HCT116 (cell line): ENCODE measurements at places on chromosomes 11 and 22.
A peak's percentile ranks its signal among the peaks of the same experiment; 100 is the strongest.

- peaks cover 6% of the 10 kb centered on the region for H3K4me1 ChIP-seq
- peak; percentile 8 for DNase-seq
- H3K36me3 ChIP-seq = no peaks in the 10 kb centered on the region
- H3K4me3 ChIP-seq = no peak overlapping the region
- H3K27ac ChIP-seq = peak overlapping the region; percentile 6; the same call in 1 of the 2 replicates
Observed at GRCh38 chr11:108929241-108929640, 264.4 kb downstream of the DDX10 start.

DNA sequence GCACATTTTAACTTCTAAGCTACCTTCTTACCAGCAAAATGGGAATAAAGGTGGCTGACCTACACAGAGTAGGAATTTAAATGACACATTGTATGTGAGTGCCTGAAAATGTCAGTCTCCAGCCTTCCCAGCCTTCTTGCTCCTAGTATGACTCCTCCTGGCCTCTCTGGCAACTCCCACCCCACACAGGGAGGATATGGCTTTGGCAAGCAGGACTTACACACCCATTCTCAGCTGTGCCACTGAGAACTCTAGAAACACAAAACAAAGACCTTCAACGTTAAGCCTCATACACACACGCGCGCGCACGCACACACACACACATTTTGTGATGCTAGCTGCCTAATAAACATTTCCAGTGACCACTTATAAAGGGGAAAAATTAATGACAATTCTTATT lies 65.8 kb downstream of the PACSIN2 start:
- no peak overlapping the region for H3K4me3 ChIP-seq
- no peaks in the 10 kb centered on the region for H3K27me3 ChIP-seq
- 0 out of 2 replicates have a peak overlapping the region, but pooled peaks have one; percentile 1 for H3K27ac ChIP-seq
- no peak for DNase-seq
- H3K4me1 ChIP-seq = peaks cover 55% of the 10 kb centered on the region

- no peak overlapping the region for H3K4me3 ChIP-seq
- no peaks in the 10 kb centered on the region for H3K4me1 ChIP-seq
- DNase-seq = no peak
Observed at GRCh38 chr11:64409278-64409677, 50.3 kb downstream of the RPS6KA4 start.

- DNase-seq = no peak
- no peaks in the 10 kb centered on the region for H3K36me3 ChIP-seq
- H3K4me3 ChIP-seq = no peak overlapping the region
- no peaks in the 10 kb centered on the region for H3K27me3 ChIP-seq
- H3K27ac ChIP-seq = no peak overlapping the region
Observed at GRCh38 chr11:19698493-19699292, 13.9 kb upstream of the NAV2 start.

GRCh38 chr11:9130297-9130696 lies 38.9 kb upstream of the SCUBE2 start:
- H3K27me3 ChIP-seq = no peaks in the 10 kb centered on the region
- H3K4me1 ChIP-seq = no peaks in the 10 kb centered on the region
- no peak for DNase-seq
- H3K27ac ChIP-seq = no peak overlapping the region
- no peaks in the 10 kb centered on the region for H3K36me3 ChIP-seq
- H3K4me3 ChIP-seq = no peak overlapping the region

- no peaks in the 10 kb centered on the region for H3K4me1 ChIP-seq
- H3K27ac ChIP-seq = no peak overlapping the region
- H3K27me3 ChIP-seq = no peaks in the 10 kb centered on the region
- peaks cover 5% of the 10 kb centered on the region; the same call in 1 of the 2 replicates for H3K36me3 ChIP-seq
Observed at GRCh38 chr11:932435-932834, 6.8 kb downstream of the AP2A2 start.

DNA sequence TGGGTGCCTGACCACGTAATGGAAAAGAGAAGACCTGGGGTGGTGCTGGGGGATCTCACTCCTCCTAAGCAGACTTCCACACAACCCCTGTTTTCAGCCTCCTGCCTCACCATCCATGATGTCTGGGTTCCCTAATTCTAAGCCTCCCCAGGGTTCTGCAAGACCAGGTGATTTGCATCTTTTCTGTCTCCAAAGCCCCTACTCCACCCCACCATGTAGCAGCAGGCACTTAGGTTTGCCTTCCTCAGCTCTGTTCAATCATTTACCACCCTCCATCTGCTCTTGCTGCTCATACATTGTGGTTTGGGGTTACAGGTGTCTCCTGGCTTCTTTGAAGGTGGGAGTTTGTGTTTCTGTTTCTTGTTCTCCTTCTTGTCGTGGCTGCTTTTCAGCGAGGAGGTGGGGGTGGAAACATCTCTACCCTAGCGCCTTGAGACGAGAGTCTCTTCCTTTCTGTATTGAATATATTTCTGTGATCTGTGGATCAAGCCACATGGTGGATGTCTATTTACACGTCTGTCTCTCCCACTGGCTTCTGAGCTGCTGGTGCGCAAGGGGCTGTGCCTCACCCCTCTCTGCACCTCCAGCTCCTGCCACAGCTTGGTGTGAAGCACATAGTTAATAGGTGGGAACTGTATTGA lies 6.6 kb upstream of the SSTR3 start:
- no peak for DNase-seq
- no peaks in the 10 kb centered on the region for H3K36me3 ChIP-seq
- H3K27me3 ChIP-seq = no peaks in the 10 kb centered on the region
- H3K27ac ChIP-seq = no peak overlapping the region
- no peak overlapping the region for H3K4me3 ChIP-seq

DNA sequence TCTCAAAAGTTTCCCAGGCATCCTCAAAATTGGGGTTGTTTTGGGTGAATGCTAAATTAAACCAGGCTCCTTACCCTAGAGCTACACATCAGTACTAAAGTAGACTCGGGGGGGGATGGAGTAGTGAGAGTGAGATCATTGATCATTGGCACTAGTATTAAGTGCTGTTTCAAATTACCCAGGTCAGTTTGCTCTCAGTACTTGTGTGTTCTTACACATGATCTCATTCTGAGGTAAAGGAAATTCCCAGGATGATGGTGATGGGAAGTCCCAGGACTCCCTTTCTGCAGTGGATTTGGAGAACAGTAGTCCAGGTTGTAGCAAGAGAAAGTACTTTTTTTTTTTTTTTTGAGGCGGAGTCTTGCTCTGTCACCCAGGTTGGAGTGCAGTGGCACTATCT lies 12.5 kb downstream of the RBM4 start:
- H3K27ac ChIP-seq = no peak overlapping the region
- H3K27me3 ChIP-seq = no peaks in the 10 kb centered on the region
- H3K36me3 ChIP-seq = peaks cover 48% of the 10 kb centered on the region
- DNase-seq = no peak
- no peaks in the 10 kb centered on the region for H3K4me1 ChIP-seq

GRCh38 chr11:64226507-64227051 lies 505 bp downstream of the NUDT22 start:
- peaks cover 44% of the 10 kb centered on the region for H3K4me1 ChIP-seq
- H3K4me3 ChIP-seq = peak overlapping the region; percentile 90
- H3K27me3 ChIP-seq = no peaks in the 10 kb centered on the region
- DNase-seq = no peak
- peak overlapping the region; percentile 95 for H3K27ac ChIP-seq

DNA sequence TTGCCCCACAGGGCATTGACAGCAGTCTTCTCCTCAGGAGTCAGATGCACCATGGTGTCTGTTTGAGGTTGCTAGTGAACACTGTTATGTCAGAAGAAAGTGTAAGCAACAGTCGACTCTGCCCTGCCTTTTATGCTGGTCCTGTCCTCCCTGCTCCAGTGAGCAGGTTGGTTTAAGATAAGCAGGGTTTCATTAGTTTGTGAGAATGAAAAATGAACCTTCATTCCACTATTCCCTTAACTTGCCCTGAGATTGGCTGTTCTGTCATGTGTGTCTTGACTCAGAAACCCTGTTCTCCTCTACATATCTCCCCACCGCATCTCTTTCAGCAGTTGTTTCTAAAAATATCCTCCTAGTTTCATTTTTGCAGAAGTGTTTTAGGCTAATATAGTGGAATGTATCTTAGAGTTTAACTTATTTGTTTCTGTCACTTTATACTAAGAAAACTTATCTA lies at the start of gene HBD:
Gene HBD (minus strand): TSS at position 103 of the 454 bp plus-strand sequence. CDS start 50 bp downstream, at position 53.
- no peaks in the 10 kb centered on the region for H3K36me3 ChIP-seq
- peaks cover 35% of the 10 kb centered on the region for H3K27me3 ChIP-seq
- DNase-seq = no peak
- no peak within 1 kb of the TSS for H3K27ac ChIP-seq

- no peak overlapping the region for H3K4me3 ChIP-seq
- no peak for DNase-seq
- 0 out of 2 replicates have a peak, but pooled peaks cover 12% of the 10 kb centered on the region for H3K36me3 ChIP-seq
- H3K27me3 ChIP-seq = no peaks in the 10 kb centered on the region
- H3K4me1 ChIP-seq = peaks cover 11% of the 10 kb centered on the region
- H3K27ac ChIP-seq = no peak overlapping the region
Observed at GRCh38 chr11:71502871-71503435, 24.1 kb upstream of the KRTAP5-7 start.

DNA sequence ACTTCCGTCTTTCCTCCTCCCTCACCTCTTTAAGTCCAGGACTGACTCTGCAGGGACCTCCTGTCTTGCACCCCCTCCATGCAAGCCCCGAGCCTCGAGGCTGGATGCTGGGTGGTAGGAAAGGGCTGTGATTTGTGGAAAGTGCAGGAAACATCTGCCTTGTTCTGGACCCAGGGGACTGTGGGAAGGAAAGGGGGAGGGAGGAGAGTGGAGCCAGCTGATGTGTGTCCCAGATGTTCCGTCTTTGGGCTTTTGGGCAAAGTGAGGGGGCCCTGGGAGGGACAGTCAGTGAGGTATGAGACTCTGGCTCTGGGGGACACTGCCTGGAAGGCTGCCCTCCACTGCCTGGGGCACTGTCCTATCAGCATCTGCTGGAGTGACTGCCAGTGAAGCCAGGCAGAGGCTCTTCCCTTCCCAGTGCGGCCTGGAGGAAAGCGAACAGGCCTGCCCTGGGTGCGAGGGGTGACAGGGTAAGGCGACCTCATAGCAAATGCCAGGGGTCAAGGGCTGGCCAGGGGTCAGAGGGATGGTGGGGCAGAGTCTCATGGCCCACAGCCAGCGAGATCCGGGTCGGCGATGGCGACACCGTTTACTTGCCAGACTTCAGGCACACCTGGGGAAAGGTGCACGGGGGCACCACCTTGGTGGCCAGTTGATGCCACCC lies 1.7 kb downstream of the MRGPRD start:
- H3K4me3 ChIP-seq = no peak overlapping the region
- DNase-seq = no peak
- no peaks in the 10 kb centered on the region for H3K36me3 ChIP-seq
- no peaks in the 10 kb centered on the region for H3K27me3 ChIP-seq

- peak overlapping the region; percentile 11; the same call in 1 of the 2 replicates for H3K4me3 ChIP-seq
- H3K4me1 ChIP-seq = peaks cover 24% of the 10 kb centered on the region; the same call in 1 of the 2 replicates
- H3K27me3 ChIP-seq = peaks cover 10% of the 10 kb centered on the region; the same call in 1 of the 2 replicates
- peak; percentile 37 for DNase-seq
Observed at GRCh38 chr22:36870250-36870649, 9.4 kb downstream of the NCF4 start.

GRCh38 chr11:117200813-117201657 lies 1.9 kb downstream of the TAGLN start:
- peaks cover 7% of the 10 kb centered on the region; the same call in 1 of the 2 replicates for H3K36me3 ChIP-seq
- no peak overlapping the region for H3K4me3 ChIP-seq
- H3K27ac ChIP-seq = no peak overlapping the region
- H3K4me1 ChIP-seq = peaks cover 26% of the 10 kb centered on the region

DNA sequence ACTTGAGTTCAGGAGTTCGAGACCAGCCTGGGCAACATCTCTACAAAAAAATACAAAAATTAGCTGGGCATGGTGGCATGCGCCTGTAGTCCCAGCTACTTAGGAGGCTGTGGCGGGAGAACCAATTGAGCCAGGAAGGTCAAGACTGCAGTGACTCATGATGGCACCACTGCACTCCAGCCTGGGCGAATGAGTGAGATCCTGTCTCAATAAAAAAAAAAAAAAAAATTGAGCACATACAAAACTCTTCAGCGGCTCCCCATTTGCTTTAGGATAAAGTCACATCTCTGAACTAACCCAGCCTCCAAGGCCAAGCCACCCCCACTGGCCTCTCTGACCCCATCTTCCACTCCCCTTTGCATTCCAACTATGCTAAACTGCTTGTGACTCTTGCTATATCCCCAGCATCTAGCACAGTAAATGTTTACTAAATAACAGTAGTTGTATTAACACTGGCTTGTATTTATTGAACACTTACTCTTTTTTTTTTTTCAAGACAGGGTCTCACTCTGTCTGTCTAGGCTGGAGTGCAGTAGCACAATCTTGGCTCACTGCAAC lies 28.9 kb downstream of the CREB3L1 start:
- no peaks in the 10 kb centered on the region for H3K27me3 ChIP-seq
- H3K36me3 ChIP-seq = no peaks in the 10 kb centered on the region
- H3K4me3 ChIP-seq = no peak overlapping the region
- no peak overlapping the region for H3K27ac ChIP-seq
- peaks cover 6% of the 10 kb centered on the region for H3K4me1 ChIP-seq
- DNase-seq = no peak

DNA sequence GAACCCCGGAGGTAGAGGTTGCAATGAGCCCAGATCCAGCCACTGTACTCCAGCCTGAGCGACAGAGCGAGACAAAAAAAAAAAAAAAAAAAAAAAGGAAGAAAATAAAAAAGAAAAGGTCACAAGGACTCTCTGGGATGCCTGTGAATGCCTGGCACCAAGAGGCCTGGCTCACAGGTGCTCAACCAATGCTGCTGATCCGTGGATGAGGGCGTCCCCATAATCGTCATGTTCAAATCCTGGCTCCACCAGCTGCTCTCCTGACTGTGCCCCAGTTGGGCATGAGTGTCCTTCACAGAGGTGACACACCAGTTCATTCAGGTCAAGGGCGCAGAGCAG lies 645 bp upstream of the GAS2L1 start:
- peaks cover 58% of the 10 kb centered on the region for H3K4me1 ChIP-seq
- H3K27ac ChIP-seq = peak overlapping the region; percentile 81
- no peak for DNase-seq

DNA sequence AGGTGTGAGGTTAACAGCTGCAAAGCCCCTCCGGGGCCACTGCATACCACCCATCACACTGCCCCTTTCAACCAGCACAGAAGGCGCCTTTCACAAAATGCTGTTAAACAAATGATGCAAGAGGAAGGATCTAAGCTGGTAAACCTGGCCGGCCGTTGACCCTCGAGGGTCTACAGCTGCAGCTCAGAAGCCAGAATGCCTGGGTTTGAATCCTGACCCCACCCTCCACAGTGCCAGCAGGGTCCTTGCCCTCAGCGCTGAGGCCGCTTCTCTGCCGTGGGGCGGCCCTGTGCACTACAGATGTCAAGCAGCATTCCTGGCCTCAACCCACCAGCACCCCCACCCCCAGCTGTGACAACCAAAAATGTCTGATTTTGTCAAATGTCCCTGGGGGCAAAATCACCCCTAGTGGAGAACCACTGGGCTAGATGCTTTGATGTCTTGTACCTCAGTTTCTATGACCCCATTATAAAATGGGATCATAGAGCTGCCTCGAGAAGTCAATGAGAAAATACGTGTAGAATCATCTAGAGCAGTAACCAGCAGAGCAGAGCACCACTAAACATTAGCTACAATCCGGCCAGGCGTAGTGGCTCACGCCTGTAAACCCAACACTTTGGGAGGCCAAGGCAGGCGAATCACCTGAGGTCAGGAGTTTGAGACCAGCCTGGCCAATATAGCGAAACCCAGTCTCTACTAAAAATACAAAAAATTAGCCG lies 77.9 kb downstream of the CELSR1 start:
- no peak overlapping the region for H3K27ac ChIP-seq
- 0 out of 2 replicates have a peak, but pooled peaks cover 5% of the 10 kb centered on the region for H3K36me3 ChIP-seq
- peaks cover 35% of the 10 kb centered on the region for H3K4me1 ChIP-seq
- DNase-seq = no peak
- no peak overlapping the region for H3K4me3 ChIP-seq

GRCh38 chr11:121389651-121390050 lies 62.5 kb upstream of the SORL1 start:
- H3K4me1 ChIP-seq = peaks cover 3% of the 10 kb centered on the region; the same call in 1 of the 2 replicates
- no peak overlapping the region for H3K4me3 ChIP-seq
